ENCODE measurements at places on chromosomes 16 and 17.

GRCh38 chr16:1789643-1790045, 3.9 kb downstream of the IGFALS start:
- no peak for DNase-seq

GRCh38 chr16:73051226-73051625, 3.3 kb upstream of the ZFHX3 start:
- DNase-seq: no peak

GRCh38 chr17:80603396-80603795, 58.8 kb downstream of the RPTOR start:
- DNase-seq: no peak

DNA sequence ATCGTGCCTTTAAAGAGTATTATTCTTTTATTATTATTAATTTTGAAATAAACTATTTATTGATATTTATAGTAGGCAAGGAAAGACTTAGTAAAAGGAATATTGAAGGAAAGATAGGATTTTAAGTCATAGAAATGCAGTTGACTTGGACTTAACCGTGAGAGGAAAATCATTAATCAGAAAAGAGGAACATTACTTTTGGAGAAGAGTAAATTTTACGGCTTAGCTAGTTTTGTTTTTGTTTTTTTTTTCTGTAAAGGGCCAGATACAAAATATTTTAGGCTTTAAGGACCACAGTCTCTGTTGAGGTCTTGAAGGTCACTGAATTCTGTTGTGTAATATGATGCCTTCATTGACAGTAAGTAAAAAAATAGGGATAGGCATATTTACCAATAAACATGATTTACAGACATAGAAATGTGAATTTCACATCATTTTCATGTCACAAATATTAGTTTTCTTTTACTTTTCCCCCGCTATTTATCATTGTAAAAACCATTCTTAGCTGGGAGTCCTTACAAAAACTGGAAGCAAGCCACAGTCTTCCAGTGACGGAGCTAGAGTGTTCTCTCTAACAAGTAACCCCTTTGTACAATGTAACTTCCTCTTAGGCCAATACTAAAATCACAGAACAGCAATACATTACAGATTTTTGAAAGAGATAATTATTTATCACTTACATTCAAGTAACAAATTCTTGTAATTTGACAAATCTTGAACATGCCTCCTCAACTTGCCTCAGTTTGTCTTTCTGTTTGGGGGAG, 2.3 kb upstream of the KCNJ16 start:
- no peak for DNase-seq

DNA sequence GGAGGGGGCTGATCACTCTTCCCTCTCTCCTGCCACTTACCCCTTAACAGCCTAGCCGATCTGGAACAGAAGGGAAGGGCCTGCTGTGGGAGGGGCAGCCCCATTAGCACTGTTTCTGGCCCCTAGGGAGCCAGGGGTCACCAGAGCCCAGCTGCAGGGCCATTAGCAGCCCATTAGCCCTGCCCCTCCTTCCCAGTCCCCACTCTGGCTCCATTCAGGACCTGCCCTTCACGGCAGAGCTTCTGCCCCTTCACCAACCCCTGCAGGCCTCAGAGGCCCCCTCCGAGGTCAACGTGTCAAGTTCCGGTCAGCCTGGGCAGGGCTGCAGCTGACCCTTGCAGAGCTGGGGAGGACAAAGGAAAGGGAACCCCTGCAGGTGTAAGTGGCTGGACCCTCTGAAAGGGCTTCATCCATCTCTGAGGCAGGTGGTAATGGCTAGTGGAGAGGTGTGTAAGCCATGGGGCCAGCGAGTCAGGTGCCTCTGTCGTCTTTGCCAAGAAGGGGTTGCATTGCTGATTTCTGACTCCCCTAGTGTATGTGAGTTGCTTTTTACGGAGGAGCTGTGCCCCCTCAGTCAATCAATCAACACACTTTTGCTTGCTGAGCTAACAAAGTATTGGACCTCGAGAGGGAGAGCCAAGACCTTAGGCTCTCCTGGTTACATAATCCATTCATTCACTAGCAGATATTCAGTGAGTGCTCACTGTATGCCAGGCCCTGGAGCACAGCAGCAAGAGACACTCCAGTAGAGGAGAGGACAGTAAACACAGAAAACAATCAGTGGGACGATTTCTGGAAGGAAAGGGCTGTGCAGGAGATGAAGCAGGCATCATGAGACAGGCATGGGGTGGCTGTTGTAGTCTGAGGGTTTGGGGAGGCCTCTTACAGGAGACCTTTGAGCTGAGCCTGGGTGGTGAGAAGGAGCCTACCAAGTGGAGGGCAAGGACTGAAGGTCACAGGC, 18.2 kb upstream of the KCNJ12 start:
- DNase-seq: no peak

DNA sequence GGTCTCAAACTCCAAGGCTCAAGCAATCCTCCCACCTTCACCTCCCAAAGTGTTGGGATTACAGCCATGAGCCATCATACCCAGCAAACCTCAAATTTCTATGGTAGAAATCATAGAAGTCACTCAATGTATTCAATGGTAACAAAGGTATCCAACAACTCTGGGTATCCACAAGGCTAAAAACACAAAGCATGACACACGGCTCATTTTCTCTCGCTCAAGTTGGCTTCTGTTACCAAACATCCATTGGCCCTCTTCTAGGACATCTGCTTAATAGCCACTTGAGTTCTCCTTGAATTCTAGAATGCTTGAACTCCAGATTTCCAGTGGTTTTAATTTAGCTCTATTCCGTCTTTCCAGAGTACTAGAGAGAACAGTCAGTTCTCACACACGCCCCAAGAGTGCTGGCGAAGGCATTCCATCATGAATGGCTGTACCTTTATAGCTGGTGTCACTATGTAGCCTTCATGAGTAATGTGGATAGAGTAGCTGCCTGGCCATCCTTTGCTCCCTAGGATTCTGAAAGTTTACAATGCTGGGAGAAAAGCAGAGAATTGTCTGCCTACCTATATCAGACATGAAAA, 42.6 kb downstream of the SPAG9 start:
- no peak for DNase-seq

All from Kasumi-1 (cell line).